ENCODE measurements at places on chromosomes 13 and 19.

DNA sequence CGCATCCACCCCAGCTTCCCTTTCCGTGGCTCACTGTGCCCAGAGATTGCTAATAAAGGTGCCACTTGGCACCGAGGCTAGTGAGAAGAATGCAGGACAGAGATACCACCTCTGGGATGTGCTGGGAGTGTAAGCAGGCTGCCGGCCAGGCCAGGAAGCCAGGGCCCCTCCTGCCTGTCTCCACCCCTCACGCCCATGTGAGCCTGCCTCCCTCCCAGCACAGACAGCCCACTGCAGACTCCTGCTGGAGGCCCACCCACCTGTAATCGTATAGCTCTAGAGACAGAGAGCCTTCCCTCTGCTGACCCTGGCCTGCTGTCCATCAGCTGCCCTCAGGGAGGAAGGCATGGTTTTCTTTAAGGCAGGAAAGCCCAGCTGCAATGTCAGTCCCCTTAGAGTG, 13.9 kb downstream of the VSTM2B start:
- DNase-seq = no peak

DNA sequence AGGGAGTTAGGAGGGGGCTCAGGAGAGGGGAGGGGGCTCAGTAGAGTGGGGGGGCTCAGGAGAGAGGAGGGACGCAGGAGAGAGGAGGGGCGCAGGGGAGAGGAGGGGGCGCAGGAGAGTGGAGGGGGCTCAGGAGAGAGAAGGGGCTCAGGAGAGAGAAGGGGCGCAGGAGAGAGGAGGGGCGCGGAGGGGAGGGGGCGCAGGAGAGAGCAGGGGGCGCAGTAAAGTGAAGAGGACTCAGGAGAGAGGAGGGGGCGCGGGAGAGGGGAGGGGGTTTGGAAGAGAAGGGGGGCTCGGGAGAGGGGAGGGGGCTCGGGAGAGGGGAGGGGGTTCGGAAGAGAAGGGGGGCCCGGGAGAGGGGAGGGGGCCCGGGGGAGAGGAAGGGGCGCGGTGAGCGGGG, 700 bp downstream of the MADCAM1 start:
- DNase-seq = no peak

DNA sequence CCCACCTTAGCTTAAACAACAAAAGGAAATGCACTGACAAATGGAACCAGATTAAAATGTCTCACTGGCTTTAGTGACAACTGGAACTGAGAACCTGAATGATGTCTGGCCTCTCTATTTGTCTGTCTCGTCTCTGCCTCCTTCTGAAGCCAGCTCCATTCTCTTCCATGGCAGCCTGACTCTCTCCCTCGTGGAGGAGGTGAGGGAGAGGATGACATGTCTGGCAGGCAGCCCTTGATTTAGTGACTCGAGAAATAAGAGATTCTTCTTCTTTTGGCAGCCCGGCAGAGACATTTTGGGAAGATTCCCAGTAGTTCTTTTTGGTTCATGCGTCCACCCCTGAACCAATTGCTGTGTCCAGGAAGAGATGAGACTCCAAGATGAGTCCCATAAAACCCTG, 131.7 kb downstream of the KLF5 start:
- no peak for DNase-seq

- DNase-seq = no peak
Observed at GRCh38 chr13:40576369-40576768, 90.1 kb downstream of the FOXO1 start.

All from putamen (tissue), 1 donor.